ENCODE measurements at places on chromosomes 3 and 15. TPM values are rescaled to one million over a fixed set of nuclear protein-coding genes. Genes with fewer than 3 reads are reported as not detected.

The ATP13A5 gene
- not detected for total RNA-seq

The ITIH1 gene
- not detected for total RNA-seq

The ARL8B gene
- 44.2 TPM for total RNA-seq

The ROPN1 gene
- not detected for total RNA-seq

The CERS3 gene
- total RNA-seq = not detected

The SH3BP5 gene
- total RNA-seq = 71.1 TPM

DNA sequence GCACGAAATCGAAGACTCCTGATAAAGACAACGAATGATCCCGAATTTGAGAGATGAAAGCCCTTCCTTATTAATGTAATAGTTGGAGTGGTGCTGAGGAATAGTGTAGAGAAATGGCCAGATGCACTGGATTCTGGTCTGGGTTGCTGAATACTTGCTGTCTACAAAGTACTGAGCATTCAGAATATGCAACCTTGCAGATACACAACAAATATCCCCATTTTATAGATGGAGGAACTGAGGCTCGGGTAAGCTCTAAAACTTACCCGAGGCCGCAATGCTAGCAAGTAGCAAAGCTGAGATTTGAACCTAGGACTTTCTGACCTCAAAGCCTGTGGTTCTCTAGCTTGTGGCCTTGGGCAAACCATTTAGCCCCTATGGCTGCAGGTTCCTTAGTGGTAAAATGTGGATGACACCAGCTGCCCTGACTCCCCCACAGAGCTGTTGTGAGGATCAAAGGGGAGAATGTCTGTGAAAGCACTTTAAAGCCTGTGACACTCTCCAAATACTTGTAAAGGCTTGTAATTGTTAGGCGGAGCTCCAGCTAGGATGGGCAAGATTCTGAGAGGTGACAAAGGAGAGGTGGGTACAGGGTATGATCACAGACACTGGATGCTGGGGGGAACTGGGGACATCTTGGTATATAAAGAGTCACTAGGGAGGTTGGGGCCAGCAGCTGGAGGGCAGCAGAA, 39.8 kb downstream of the FOXB1 start:
- DNase-seq = no peak

GRCh38 chr3:25663347-25663868, 1.3 kb downstream of the TOP2B start:
- no peak for DNase-seq

GRCh38 chr15:101062471-101063171, 143.5 kb downstream of the LRRK1 start:
- DNase-seq = no peak

GRCh38 chr15:97815835-97816234, 144.7 kb upstream of the ARRDC4 start:
- no peak for DNase-seq

- no peak for DNase-seq
Measured at GRCh38 chr3:3087716-3088465, 22.3 kb downstream of the IL5RA start.

- DNase-seq = no peak
Measured at GRCh38 chr3:143137435-143138036, 18.0 kb downstream of the CHST2 start.

DNA sequence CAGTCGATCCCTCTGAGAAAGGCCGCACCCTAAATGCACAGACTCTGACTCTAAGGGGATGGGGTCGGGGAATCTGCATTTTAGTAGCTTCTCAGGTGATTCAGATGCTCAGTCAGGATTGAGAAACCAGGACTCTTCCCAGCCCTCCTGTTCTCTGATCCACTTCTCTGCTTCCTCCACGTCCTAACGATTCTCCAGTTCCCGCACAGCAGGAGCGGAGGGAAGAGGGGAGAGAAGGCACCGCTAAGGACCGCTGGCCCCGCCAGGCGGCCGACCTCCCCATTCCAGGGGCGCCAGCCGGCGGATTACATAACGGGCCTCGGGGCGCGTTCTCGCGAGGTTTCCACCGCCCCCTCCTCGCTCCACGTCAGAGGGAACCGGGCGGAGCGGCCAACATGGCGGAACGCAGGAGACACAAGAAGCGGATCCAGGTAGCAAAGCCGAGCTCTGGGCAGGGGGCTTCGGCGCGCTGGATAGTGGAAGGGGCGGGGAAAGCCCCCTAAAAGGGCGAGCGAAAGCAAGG, at the start of gene SEC62:
Gene SEC62, plus strand, starts transcription at position 380 of the 523 bp plus-strand sequence. Its CDS starts 16 bp downstream, at position 396.
- DNase-seq = peak; percentile 81

- no peak for DNase-seq
Measured at GRCh38 chr3:103685939-103686338, 1251.1 kb downstream of the ZPLD1 start.
